ENCODE measurements at places on chromosomes 3 and 15.
A peak's percentile ranks its signal among the peaks of the same experiment; 100 is the strongest.

GRCh38 chr3:27356976-27357375 is 12.2 kb downstream of the NEK10 start:
- DNase-seq: no peak

DNA sequence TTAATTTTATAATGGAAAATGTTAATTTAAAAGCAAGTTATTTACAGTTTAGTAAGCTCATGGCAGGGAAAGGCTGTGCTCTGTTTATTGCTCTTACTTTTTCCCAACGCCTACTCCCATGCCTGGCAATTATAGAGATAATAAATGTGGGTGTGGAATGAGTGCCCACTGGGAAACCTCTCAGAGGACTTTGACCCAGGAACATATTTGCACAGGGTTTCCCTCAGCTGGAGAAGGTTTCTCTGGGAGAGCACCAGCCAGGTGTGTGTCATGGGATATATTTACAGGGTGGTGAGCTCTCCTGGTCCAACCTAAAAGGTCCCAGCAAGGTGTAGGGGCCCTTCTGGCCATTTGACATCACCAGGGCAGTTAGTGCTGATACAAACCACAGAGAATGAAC is 27.9 kb downstream of the ZNF710 start:
- DNase-seq: no peak

GRCh38 chr3:145752576-145752975 is 408.4 kb downstream of the PLOD2 start:
- no peak for DNase-seq

DNA sequence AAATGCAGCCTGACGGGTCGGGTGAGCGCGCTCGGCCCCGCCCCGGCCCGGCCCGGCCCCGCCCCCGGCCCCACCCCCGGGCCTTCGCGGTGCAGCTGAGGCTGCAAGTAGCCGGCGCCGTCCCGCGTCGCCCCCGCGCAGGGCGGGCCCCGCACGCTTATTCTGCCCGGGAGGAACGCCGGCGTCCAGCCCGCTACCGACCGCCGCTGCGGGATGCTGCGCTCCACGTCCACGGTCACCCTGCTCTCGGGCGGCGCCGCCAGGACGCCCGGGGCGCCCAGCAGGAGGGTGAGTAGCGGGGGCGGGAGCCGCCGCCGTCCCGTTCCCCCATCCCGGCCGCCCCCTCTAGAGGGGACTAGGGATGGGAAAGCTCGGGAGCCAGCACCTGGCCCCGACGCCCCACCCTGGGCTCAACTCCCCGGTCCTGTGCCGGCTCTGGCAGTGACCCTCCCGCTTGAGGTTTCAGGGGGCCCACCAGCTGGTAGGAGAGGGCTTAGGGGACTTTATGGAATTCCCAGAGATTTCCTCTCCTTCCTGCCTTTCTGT is at the start of gene MYZAP:
Gene MYZAP, plus strand, starts transcription at position 83 of the 546 bp plus-strand sequence. Its CDS starts 131 bp downstream, at position 214.
- no peak for DNase-seq

DNA sequence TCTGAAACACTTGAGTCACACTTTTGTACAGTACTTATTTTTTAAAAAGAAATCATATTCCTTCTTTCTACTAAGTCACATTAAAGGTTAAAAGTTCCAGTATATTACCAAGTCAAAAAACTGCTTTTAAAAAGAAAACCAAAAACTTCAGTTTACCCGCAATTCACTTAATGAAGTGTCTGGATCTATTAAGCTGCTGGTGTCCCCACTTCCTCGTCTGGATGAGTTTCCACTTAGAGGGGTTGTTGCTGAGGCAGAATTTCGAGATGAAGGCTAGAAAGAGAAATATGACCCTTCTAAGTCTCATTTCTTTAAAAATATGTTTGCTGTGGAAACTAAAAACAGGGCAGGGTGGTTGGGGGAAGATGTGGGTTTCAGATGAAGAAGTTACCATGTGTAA is 79.7 kb downstream of the LRRFIP2 start:
- DNase-seq: no peak

DNA sequence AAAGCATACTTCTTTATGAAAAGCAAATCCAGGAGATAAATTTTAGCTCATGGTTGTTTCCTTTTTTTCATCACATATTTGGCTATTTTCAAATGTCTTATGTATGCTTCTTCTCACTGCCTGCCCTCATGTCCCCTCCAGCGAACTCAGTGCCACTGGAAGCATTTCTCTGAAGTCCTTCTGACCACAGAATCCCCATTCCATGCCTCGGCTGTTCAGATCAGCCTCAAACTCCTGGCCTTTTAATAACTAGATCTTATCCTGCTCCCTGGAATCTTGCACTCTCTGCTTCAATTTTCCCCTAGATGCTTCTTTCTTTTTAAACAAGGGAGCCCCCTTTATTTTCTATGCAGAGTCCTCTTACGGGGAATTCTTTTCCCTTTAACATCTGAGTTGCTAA is 10.1 kb downstream of the ETV5 start:
- DNase-seq: no peak

DNA sequence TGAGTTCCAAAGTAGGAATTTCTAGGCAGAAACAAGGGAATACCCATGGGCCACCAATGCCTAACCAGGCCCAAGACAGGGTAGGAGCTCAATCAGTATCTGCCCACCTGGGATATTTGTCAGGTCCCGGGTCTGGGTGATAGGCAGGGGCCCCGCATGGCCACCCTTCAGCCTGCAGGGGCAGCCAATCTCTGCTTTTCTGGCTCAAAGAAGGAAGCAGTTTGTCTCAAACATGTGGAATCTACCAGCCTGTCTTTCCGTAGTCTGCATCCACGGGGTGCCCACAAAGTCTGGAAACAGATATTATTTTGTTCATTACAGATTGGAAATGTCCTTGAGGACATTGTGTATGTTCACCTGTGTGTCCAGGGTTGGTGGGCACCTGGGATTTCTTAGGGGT is 56.2 kb downstream of the CEMIP start:
- no peak for DNase-seq

DNA sequence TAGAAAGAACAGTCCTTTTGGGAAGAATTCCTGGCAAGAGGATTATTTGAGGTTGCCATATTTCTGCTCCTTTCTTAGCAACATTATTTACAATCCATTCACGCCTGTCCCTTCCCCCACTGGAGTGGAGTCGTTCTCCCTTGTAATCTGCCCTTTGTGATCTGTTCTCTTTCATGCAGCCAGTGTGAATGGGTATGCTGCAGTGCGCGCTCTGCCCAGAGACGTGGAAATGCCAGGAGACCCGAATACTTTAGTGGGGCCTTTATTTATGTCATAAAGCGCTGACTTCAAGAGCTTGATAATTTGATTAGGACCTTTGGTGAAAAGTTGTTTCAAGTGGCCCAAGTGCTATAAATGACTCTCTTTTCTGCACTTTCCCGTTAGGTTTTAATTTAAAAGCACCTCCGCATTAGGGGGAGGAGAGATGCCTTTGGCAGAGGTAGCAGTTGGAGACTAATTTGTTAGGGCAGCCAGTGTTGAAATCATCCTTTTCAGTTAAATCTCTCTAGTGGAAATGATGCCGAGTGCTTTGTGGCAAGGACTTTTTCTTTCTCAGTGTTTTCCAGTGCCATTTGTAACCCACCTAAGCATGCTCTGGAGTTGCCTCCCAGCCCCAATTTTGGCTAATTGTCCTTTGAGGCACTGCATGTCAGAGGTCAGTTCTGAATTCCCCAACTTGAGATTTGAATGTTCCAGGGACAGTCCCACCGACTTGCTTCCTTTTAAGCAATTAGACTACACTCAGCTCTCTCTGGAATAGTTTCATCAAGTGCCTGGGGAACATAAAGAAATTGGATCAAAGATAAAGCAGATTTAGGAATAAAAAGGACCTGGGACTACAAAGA is 52.4 kb downstream of the PSMD6 start:
- DNase-seq: no peak

DNA sequence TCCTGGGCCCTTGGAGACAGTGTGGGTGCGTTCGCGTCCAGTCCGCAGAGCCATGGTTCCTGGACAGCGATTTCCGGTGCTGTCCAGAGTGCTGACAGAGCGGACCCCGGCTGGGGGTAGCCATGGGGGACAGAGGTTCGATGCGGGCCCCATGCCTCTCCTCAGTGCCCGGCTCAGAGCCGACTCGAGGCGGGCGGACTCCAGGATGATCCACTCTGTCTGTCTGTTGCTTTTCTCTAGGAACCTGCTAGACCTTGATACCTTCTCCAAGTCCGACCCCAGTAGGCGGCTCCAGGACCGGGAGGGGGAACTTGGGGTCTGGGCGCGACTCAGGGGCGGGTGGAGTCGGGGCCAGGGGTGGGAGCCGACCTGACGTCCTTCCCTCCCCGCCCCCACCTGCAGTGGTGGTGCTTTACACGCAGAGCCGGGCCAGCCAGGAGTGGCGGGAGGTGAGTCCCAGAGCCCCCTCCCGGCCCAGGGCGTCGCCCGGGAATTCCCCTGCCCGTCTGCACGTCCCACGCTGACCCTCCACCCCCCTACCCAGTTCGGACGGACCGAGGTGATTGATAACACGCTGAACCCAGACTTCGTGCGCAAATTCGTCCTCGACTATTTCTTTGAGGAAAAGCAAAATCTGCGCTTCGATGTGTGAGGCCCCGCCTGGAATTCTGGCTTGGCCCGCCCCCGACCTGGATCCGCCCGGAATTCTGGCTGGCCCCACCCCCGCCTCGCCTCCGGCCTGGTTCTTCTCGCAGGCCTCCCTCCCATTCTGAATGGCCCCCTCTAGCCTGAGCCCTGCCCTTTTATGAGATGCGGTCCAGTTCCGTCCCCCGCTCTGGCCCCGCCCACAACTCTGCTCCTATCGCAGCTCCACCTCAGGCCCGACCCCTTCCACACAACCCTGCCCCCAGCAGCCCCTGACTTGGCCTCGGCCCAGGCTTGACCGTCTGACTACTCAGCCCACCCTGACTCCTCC is 1.0 kb downstream of the CPNE9 start:
- peak; percentile 84 for DNase-seq
